D721Med (cell line): ENCODE measurements at places on chromosomes 12 and 14.
A peak's percentile ranks its signal among the peaks of the same experiment; 100 is the strongest.

GRCh38 chr12:108571609-108572165 is 9.3 kb downstream of the ISCU start:
- DNase-seq, result no peak

DNA sequence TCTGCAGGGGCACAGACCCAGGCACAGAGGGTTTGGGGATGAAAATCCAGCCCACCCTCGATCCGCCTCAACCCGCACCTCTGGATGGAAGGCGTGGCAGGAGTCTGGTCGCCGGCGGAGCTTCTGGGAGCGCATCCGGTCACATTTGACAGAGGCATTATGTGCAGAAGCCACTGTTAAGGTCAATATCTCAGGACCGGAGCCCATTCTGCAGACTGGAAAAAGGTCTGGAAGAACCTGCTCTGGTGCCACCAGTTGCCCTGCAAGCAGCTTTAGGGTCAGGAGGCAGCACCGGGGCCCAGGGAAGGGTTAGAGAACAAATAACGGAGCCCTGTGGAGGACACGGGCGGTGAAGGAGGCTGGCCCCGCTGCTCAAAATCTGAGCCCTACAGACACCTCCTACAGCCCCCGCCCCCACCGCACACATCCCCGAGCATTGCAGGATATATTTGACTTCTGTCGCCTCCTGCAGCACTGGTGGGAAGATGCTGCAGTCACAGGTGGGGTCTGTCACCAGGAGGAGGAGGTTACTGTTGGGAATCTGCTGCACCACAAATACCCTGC is 25.1 kb upstream of the LRTM2 start:
- no peak for DNase-seq

DNA sequence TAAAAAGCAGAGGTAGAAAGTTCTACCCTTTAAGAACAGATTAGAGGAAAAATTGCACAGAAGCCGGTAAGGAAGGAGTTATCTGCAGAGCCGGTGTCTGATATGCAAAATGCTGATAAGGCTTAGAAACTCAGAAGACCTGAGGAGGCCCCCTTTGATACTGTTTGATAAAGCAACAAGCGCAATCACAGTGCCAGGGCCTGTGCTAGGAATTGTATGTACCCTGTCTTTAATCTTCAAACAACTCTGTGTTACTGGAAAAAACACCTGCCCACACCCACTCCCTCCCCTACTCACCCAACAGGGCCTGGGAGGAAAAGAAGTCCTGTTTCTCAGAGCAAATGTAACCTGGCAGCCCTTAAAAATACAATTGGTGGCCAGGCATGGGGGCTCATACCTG is 112.7 kb upstream of the FUT8 start:
- no peak for DNase-seq

DNA sequence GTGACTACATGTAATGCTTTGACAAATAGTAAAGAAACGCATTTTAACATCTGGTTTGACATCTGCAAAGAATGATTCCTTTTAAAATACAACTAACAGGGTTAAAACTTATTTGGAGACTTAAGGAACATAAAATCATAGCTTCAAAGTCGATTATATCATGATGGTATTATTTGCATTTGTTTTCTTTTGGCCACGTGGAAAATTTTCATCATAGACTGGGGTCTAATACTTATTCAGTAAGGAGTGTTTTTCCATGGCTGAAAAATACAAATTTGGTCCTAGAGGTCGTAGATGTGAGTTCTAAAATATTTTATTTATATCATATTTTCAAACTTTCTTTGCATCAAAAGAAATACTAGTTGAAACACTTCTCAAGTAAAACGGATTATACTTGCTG is 31.5 kb upstream of the LMNTD1 start:
- no peak for DNase-seq

DNA sequence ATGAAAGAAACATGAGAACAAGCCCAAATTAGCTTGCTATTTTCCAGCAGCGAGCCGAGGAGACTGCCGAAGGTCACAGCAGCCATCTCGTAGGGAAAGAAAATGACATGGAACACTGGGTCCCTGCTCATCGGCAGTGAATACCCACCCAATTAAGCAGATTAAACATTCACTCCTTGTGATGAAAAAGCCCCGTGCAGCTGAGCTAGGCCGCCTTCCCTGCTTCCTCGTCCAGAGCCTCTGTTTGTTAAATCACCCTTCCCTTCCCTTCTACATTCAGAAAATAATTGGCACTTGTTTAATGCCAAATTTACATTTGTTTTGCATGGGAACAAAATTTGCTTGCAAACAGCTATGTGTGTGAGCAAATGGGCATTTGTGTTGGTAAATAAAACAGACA is 342.5 kb downstream of the RMST start:
- no peak for DNase-seq

DNA sequence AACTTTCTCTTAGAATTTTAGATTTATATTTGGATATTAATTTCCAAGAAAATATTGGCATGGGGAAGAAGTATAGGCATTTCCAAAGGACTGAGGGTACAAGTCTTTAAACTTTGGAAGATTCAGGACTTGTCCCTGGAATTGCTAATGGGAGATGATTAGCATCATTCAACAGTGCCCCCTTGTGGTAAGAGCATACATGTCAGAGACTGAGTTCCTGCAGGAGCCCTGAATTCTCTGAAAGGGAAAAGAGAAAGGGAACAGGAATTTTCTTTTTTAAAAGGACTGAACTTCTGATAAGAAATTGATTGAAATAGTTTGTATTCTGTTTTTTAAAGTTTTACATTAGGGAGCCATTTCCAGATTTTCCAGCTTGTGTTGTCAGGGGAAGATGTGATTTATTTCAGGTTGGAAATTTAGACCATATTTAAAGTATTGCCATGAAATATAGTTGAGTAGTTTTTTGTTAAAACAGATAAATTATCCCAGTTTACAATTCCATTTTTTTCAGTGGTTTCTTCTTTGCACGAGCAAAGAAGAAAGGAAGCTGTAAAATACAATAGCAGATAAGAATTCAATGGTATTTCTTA is 44.0 kb upstream of the REP15 start:
- DNase-seq, result peak; percentile 22

DNA sequence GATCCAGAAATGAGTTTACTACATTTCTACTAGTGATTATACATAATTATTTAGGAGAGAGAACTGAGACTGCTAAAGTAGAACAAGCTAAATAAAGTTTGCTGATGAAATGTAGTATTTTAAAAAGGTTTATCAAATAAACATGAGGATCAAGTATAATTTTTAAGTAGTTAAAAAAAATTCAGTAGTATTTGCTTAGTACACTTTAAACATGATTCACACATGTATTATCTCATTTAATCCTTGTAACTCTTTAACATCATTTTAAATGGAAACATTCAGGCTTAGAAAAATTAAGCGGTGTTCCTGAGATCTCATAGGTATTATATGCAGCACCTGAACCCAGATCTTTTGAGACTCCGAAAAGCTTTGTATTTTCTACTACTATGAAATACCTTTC is 8.7 kb downstream of the SNW1 start:
- DNase-seq, result no peak

DNA sequence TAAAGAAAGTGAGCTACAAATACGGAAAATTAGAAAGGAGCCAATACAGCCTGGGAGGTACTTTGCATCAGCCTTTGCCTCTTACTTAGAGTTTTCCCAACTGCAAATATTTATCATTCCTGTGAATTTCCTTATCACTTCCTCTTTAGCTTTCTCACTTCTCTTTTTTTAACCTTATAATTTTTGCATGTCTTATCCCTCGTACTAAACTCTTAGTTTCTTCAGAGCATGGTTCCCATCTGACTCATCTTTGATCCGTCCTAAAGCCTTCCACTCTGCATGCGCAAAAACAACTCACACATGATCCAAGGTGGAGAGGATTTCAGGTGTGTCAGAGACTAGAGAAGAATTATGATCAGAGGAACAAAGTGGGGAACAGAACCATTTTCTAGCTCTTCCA is 9.6 kb upstream of the SNAPC1 start:
- no peak for DNase-seq

DNA sequence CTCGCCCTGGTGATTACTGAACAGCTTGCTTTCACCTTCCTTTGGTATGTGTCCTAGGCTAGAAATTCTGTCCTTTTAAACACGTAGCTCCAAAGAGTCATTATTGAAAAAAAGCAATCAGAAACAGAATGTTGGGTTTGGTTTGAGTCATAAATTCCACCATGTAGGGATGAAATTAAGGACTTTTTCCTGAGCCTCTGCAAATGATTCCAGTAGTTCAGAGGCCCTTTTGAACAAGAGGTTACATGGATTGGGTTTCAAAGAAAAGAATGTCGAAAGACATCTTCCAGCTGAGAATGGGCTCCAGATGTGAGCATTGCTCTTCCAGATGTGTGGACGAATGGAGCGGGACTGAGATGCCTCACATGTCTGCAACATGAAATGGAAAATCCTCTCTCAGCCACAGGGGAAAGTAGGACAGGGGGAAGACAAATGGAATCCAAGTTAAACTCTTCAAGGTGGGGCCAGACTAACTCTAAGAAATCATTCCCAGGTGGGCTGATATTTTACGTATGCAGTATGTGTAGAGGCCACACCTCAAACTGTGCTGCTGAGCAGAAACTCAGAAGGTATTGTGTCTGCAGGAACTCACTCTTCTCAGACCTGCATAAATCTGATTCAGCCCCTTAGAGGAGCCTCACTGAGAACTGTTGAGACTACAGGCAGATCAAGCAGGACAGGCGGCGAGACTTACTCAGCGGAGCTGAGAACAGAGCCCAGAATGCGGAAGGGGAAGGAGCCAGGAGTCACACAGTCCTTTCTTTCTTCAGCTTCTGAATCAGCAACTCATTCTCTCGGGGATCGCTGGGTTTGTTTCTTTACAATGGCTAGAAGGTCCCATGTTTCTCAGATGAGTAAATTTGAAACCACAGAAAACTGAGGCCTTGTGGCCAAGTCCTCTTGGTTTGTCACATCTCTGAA is 23.3 kb upstream of the EMP1 start:
- DNase-seq, result no peak

GRCh38 chr12:2697057-2697800 is 97.5 kb upstream of the FKBP4 start:
- no peak for DNase-seq

- DNase-seq, result no peak
Observed at GRCh38 chr12:123960029-123960735, 12.4 kb downstream of the CCDC92 start.

- DNase-seq, result no peak
Observed at GRCh38 chr12:30010071-30011052, 226.6 kb upstream of the TMTC1 start.

- DNase-seq, result no peak
Observed at GRCh38 chr14:65280653-65281052, 131.9 kb upstream of the FUT8 start.

DNA sequence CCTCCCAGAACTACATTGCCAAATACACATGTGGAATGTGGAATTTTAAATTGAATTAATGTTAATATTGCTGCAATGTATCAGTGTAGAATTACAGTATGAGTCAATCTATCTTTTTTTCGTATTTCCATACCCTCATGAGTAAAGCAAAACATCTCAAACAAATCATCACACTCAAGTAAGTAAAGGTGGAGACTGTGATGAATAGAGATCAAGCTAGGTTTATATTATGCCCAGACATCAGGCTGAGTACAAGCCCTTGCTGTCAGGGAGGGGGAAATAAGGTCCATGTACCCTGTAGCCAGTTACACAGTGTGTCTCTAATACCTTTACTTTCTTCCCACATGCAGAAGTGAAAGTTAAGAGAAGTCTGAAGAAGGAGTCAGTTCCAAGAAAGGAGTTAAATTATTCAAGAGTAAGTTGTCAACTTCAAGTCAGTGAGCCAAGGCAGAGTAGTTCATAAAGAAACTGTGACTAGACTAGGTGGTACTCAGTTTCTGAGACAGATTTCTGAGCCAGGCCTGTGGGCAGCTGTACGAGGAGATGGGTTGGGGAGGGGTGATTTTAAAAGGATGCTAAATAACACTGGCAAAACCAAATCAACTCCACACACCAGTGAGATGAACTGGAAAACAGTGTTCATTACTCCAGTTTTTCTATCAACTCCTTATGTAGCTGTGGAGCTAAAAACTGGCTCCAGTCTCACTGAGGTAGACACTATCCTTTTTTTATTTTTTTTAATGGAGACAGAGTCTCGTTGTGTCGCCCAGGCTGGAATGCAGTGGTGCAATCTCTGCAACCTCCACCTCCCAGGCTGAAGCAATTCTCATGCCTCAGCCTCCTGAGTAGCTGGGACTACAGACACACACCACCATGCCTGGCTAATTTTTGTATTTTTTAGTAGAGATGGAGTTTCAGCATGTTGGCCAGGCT is 23.8 kb upstream of the STK38L start:
- DNase-seq, result no peak

DNA sequence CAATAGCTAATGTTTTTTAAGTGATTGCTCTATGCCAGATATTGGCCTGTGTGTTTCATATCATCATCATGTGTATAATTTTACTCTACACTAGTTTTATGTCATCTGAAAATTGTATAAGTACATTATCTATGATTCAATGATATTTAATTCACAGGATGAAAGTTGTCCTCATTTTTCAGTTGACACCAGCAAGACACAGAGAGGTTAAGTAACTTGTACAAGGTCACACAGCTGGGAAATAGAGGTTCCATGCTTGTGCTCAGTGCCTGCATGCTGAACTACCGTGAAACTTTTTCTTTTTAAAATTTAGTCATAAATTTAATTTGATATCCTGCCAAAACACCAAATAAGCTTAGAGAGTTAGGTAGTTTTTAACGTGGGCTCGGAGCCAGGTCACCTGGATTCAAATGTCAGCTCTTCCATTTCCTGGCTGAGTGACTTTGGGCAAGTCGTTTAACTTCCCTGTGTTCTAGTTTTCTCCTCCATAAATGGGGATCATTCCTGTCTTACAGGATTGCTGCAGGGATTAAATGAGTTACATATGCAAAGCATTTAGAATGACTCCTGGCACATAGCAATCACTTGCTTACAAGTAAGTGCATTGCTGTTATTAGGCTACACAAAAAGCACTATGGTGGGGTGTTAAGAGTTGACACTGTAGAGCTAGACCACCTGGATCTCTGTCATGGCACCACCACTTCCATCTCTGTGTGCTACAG is 183.9 kb downstream of the ETV6 start:
- no peak for DNase-seq

DNA sequence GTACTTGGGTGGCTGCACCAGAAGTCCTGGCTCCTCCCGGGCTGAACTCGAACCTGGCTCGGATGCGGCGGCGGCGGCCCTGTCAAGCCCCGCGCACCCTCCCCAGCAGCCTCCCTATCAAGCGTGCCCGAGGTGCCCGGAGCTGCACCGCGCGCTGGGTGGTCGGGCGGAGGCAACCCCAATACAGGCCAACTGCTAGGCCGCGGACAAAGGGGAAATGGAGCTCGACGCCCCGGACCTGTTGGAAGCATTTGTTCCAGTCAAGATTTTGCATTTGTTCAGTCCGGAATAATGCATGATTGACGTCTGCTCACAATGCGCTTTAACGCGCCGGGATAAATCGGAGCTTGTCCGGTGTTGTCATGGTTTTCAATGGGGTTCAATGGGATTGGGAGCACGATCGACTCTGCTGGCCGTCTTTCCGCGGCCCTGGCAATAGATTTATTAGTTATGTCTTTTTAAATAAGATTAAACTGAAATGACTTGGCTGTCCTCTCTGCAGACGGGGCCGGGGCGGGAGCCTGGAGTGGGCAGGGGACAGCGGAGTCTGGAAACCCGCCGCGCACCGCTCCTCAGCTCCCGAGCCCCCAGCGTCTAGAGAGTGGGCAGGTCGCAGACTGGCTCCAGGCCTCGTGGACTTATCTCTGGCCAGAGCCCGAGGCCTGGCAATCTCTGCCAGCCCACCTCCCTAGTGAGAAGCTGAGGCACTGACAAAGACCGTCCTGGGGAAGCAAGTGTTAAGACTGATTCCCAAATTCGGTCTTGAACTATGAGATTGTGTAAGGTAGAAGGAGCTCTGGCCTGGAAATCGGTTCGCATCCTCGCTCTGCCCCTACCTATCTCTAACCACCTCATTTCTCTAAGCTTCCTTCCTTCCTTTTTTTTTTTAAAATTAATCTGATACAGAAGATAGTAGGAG is 1.7 kb upstream of the NKX2-8 start:
- DNase-seq, result no peak

- DNase-seq, result no peak
Observed at GRCh38 chr14:67221248-67221981, 19.8 kb upstream of the PALS1 start.
